ENCODE measurements at places on chromosomes 7 and 10.

GRCh38 chr10:60942788-60943315, 1.1 kb downstream of the RHOBTB1 start:
- DNase-seq, result no peak

DNA sequence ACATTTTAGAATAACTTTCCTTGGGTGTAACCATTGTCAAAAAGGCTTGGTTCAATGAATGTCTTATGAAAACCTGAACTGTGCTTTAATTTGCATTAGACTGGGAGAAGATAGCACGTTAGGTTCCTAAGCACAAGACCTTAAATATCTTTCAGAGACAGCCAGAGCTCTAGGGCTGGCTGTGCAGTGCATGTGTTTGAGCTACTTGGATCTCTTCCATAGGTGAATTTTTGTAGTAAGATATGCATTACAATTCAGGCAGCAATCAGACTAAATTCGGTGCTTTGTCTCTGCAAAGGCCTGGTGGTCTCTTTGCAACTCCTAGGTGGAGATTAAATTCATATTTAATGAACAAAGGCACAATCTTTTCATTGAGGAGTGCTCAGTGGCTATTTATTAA, 192.0 kb downstream of the ZNF438 start:
- no peak for DNase-seq

DNA sequence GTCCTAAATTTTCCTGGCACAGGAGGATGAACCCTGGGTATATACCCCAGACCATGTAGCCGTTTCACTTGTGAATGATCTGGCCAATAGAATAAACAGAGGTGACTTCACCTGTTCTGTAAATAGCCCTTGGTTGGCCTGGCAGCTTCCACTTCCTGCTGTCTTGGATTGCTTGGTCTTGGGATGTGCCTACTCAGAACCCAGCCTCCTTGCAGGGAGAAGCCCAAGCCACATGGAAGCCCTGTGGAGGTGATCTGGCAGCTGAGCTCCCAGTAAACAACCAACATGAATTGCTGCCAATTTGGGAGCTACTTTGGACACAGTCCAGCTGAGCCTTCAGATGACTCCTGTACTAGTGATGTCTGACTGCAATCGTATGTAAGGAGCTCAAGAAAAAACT, 4.8 kb upstream of the RAPGEF5 start:
- DNase-seq, result no peak

DNA sequence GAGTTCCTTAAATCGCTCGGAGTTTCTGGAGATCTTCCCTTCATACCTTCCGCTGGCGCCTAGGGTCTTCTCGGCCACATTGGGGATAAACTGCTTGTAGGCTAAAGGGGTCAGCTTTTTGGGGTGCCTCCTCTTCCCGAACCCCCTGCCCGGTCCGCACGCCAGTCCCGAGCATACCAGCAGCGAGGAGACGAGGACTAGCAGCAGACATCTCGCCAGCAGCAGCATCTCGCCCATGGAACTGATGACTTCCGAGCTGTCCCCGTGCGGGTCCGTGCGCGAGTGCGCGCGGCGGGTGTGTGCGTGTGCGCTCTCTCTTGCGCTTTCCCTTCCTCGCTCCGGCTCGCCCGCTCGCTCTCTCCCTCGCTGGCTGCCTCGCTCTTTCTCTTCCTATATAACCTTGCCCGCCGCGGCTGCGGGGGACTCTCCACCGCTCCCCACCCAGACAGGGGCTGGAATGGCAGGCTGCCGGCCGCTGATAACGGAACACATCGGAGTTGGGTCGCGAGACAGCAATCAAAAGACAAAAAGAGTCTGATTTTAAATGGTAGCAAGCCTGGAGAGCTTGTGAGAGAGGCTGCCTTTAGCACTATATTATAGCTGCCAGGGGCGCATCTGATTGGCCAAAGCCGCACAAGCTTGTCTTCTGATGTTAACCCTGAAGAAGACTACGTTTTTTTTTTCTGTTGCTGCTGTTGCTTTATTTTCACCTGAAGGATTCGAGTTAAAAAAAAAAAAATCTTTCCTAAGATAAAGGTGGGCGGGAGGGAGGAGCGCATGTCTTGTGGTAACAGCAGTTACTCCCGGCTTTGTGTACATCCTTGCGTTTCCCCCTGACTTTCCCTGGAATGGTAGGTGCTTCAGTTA, at the start of gene SHH:
TSS of gene SHH (minus strand) at position 569 of the 867 bp plus-strand sequence. CDS start at position 228, 341 bp downstream.
- DNase-seq, result no peak

- DNase-seq, result no peak
Measured at GRCh38 chr7:73921623-73922528, 60.9 kb downstream of the TMEM270 start.

DNA sequence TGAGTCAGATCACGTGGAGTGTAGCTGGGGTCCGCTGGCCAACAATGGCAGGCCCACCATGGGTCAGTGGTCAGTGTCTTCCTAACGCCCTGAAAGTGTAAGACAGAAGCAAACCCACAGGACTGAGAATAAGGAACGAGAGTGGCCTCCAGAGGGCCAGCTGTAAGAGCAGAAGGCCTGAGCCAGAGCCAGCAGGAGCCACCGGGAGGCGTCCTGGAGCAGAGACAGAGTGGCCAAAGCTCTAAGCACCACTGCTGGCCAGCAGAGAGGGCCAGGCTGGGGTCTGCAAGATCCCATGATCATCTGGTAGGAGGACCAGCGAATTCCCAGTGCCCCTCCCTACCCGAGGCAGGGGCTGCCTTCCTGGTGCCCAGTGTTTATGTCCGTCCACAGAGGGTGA, 9.2 kb downstream of the CCDC201 start:
- DNase-seq, result no peak

DNA sequence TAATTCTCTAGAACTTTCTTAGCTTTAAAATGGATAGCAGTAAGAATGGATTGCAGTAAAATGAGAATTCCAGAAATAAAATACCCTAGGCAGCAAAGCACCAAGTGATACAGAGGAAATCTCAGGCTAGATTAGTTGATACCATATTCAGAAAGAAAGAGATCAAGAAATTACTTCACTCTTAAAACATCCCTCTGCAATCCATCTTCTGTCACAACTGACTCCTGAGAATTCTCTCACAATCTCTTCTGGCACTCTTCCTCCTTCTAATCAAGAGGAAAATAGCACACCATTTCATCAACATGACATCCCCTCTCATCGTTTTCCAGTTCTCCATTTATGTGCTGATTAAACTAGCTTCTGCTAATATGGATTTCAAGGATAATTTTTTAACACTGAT, 42.2 kb upstream of the LAMB1 start:
- DNase-seq, result peak; percentile 16

DNA sequence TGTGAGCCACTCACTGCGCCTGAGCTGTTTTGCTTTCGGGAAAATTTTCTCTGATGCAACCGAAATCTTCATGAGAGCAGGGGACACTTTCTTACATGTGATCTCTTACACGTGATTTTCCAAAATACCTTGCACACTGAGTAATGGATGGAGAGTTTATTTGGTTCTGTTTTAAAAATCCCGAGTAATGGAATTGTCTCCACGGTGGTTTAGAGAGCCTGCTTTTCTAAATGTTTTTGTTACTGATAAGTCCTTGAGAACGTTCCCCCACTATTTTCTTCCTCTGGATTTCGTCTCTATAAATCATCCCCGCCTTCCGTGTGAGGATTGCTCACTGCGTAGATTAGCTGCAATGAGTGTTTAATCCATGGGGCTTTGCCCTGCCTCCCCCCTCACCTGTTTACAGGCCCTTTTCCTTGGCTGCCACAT, 25.7 kb downstream of the CAMK1D start:
- DNase-seq, result no peak

GRCh38 chr10:71755179-71755879, 18.0 kb downstream of the VSIR start:
- DNase-seq, result no peak

GRCh38 chr10:122515588-122516231, 44.8 kb upstream of the DMBT1 start:
- no peak for DNase-seq

DNA sequence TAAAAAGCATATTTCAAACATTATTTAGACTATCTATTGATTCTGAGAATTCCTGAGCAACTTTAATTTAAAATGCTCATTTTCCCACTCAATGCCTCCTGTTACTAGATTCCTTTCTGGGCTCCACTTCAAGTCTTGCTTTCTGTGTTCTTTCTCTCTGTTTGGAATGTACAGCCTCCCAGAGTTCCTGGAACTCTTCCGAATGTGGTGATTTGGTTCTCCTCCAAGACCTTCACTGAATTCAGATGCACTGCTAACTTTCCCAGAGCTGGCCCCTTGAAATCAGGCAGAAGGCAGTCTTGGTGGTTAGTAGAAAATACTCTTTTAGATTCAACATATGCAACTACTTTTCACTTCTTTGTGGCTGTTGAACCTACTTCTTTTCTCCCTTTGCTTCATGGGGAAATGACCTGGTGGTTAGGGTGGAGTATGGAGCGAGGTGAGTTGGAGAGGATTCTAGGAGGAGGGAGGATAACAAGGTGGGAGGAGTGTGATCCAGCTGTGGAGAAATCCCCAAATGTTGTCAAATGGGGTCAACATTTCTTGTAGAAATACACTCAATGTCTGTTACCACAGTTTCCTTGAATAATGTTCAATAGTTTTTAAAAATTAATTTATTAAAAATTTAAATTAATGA, 27.9 kb upstream of the CCDC7 start:
- peak; percentile 68 for DNase-seq

DNA sequence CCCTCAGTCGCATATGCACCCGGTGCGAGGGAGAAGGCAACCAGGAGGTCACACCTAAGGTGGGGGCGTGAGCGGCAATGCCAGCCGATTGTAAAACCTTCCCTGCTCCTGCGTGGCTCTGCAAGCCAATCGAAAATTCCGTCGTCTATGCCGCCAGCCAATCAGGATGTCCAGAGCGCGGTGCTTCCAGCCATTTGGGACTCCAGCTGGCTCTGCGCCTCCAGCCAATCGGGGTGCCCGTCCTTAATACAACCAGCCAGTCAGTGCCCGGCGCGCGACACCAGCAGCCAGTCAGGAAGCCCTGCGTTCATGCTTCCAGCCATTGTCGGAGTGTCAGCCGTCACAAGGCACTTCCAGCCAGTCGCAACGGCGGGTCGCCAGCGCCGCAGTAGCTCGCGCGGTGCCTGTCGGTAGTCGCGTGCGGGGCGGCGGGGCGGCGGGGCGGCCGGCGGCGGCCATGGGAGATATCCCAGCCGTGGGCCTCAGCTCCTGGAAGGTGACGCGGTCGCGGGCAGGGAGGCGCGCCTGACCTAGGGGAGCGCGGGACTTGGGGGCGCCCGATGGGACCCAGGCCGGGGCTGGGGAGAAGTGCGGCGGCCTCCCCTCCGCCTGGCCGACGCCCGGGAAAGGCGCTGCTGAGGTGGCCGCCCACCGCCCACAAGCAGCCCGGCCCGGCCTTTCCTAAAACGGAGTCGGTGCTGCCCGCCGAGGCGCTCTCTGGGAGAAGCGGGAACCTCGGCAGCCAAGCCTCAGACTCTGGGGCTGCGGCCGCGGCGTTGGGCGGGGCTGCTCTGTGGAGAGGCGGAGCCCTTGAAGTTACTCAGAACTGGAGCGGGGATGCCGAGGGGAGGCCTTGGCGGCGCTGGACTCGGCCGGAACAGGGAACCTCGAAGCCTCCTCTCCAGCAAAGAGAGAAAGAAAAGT, at the start of gene AKR1E2:
TSS of gene AKR1E2 (plus strand) at position 340 of the 924 bp plus-strand sequence. CDS start at position 458, 118 bp downstream.
- peak; percentile 85 for DNase-seq

- DNase-seq, result no peak
Measured at GRCh38 chr7:115937960-115938359, 92.6 kb downstream of the TFEC start.

GRCh38 chr10:10804061-10804460, 213.6 kb upstream of the CELF2 start:
- no peak for DNase-seq

- no peak for DNase-seq
Measured at GRCh38 chr10:131198401-131198800, 113.1 kb downstream of the TCERG1L start.

- no peak for DNase-seq
Measured at GRCh38 chr7:24913801-24914464, 66.0 kb downstream of the OSBPL3 start.

GRCh38 chr7:50321487-50322067, 17.1 kb downstream of the IKZF1 start:
- DNase-seq, result no peak

DNA sequence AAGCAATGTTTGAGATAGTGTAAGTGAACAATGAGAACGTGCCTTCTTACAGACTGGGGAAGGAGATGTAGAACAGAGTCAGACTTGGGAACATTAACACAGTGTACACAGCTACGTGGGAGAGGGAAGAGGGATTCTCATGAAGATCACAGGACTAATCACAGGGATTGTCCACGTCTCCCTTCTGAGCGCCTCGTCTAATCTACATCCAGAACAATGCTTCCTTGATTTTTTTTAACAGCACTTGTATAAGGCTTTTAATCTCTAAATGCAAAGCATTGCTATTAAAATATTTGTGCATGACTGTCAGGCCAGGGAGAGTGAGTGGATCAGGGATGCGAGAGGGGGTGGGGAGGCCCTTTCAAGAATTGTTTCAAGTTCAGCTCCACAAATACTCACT, 62.7 kb downstream of the MET start:
- no peak for DNase-seq

- DNase-seq, result no peak
Measured at GRCh38 chr7:87046456-87046855, 13.0 kb downstream of the ELAPOR2 start.

DNA sequence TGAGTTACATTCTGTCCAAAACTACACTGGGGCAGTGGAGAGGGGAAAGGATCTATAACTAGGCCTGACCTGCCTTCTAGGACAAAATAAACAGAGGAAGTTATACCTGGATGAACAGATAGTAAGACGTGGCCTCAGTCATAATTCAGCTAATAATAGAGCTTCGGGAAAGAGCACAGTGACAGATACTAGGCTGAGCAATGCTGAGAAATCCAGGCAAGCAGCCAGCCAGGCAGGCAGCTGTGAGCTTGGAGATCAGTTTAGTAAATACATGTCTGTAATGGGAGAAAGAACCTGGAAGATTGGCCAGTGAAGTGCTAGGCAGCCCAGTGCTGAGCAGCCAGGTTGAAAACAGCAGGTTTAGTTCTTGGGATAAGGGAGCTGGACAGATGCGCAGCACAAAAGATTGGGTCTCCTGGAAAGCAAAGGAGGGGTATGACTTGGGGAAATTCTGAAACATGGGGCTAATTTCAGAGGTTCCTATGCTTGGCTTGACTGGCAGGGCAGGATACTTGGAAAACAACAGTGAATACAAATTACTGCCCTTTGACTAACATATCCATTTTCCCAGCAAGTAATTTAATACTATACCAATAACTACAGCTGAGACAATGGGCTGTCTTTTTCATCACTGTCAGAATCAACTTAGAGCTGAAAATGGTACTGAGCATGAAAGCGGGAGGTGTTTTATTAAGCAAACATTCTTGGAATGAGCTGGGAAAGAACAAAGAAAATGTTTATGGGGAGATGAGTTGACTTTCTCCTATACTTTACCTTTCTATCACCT, 140.8 kb downstream of the DGKB start:
- DNase-seq, result peak; percentile 85

DNA sequence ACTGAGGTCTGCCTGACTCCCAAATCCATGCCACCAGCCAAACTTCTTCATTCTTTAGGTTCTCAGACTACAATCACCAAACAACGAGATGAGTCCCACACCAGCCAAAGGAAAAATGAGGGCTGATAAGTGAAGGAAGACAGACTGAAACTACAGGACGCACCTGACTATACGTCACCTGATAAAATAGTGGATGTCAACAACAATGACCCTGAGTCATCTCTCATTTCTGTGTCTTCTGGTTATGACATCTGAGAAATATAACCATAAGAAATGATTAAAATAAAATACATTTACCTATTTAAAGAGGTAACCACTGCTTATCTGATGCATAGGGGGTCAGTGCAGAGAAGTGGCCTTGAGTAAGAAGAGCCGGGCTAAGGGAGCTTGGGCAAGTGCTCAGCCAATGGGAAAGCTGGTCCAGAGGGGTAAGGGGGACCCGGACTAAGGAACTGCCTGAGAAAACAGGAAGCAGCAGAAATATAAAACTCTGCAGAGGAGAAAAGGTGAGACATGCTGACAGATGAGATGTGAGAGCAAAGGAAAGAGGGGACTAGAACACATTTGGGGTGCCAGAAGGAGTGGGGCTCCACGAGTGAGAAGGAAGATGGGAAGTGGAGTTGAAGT, 51.8 kb downstream of the HIPK2 start:
- no peak for DNase-seq
